ENCODE measurements at places on chromosomes 12 and 14.

- DNase-seq = no peak
Measured at GRCh38 chr12:3371018-3371417, 120.0 kb upstream of the PRMT8 start.

GRCh38 chr14:50006141-50006540 is 110.2 kb downstream of the VCPKMT start:
- no peak for DNase-seq

DNA sequence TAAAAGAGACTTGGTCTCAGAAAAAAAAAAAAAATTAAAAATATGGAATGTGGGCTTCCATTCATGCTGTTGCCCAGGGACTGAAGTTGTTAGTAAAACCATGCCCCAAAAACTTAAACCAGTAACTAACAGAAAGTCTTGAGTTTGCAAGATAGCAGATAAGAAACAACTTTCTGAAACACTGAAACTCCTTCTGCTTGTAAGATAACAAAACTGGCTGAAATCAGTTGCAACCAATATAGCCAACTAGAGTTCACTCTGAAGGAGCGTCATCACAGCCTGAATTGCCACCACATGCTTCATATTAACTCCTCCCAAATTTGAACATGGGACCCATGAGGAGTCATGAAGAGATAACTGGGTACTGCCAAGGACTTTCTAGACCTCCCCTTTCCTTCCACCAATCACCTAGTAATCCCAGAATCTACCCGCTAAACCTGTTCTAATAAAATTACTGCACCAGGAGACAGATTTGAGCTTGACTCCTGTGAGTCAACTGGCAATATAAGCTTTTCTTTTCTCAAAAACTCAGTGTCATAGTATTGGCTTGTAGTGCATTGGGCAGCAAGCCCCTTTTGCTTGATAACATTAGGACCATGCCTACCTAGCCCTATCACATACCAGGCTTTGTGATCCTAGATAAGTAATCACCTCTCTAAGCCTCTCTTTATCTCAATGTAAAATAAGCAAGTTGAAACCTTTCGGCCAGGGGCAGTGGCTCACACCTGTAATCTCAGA is 53.6 kb downstream of the R3HDM2 start:
- peak; percentile 97 for DNase-seq

- DNase-seq = no peak
Measured at GRCh38 chr12:6444704-6445688, at the start of gene CD27. Gene CD27, plus strand, starts transcription at chr12:6444955. Its CDS starts 141 bp downstream, at chr12:6445096.

GRCh38 chr14:71597287-71597920 is 334.8 kb upstream of the RGS6 start:
- DNase-seq = no peak

- no peak for DNase-seq
Measured at GRCh38 chr12:42240131-42240750, 2.2 kb upstream of the YAF2 start.

- no peak for DNase-seq
Measured at GRCh38 chr12:63935361-63935760, 90.9 kb downstream of the SRGAP1 start.

DNA sequence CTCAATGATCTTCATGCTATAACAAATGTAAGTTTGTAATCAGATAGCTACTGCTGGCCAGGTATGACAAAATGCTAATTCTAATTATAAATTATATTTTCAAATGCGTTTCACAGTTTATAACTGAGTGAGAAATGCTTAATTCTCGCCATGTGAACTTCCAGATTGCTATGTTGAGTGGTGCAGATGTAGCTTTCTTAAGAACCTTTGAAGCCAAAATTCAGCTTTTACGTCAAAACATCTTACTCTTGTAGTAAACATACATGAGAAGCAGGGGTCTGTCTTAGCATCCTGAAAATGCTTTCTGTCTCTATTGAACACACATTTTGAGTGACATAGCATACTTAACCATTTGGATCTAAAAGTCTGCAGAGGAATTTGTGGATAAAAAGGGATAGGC is 176.5 kb upstream of the PRICKLE1 start:
- DNase-seq = no peak
